Stimulated activated CD4-positive, alpha-beta T cell treated with anti-CD3 and anti-CD28 coated beads, Interleukin-1b, Interleukin-23, amount 100 ng/mL, for 1 hour (primary cell): ENCODE measurements at places on chromosomes 16 and 17.

DNA sequence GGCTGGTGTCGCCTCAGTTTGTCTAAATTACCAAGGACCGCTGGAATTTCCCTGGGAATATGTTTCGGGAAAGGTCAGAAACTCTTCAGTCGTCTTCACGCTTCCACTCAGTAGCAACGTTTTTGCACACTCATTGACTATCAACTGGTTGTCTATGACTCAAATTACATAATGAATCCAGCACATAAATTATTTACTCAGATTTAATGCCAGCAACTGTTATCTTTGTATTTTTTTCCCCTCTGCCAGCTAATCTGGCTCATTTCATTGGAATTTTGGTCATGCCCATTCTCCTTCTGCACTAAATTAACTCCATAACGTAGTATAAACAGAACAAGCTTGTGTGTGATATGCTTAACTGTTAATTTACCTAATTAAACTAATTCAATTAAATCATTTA lies 372.7 kb upstream of the ZFHX3 start:
- no peak for DNase-seq

DNA sequence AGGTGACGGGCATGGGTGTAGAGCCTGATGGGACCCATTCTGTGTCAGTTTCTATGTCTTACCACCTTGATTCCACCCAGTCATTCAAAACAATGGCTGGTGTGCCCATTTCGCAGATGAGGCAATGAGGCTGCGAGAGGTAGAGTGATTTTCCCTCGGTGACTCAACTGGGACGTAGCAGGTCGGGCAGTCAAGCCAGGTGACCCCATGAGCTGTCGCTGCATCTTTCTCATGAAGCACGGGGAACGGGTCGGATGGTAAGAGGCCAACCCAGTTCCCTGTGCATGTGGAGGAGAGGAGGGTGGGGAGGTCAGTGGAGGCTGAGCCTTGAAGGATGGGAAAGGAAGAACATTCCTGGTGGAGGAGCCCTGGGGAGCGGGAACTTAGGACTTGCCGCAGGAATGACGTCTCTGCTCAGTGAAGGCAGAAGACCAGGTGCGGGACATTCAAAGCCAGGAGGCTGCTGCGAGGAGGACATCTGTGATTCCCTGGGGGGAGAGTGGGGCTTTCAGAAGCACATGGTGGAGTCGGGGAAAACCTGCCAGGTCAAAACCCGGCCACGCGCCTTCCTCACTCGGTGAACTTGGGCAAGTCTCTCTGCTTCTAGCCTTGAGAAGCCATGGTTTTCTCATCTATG lies 1.1 kb downstream of the IL21R start:
- no peak for DNase-seq

- no peak for DNase-seq
Observed at GRCh38 chr16:85517154-85517553, 96.0 kb upstream of the GSE1 start.

DNA sequence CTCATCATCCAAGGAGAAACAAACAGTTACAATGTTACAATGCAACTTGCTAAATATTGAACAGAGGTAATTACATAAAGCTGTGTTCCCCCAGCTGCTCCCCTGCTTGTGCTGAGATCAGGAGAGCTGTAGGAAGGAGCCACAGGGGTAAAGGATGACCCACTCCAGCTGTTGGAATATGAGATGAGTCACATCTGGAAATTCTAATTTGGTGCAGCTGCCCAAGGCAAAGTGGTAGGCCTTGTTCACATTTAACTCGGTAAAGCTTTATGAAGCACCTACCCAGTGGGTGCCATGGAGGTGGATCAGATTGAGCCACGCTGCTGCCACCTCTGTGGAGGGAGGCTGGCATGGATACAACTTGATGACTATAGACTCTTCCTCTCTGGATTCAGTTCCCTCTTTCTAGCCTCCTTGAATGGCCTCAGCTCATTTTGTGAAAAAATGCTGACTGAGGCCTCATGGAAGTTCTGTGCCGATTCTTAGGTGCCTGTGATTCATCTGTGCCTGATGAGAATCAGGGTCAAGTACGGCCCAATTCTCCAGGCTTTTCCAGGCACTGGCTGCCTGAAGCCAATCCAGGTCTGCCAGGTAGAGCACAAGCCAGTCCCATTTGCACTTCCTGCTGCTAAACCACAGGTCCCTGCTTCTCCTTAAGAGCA lies 7.4 kb downstream of the ZNF689 start:
- no peak for DNase-seq

- no peak for DNase-seq
Observed at GRCh38 chr17:5788266-5788900, 204.1 kb upstream of the NLRP1 start.

GRCh38 chr16:27778926-27779570 lies 229.1 kb downstream of the KATNIP start:
- DNase-seq: no peak

DNA sequence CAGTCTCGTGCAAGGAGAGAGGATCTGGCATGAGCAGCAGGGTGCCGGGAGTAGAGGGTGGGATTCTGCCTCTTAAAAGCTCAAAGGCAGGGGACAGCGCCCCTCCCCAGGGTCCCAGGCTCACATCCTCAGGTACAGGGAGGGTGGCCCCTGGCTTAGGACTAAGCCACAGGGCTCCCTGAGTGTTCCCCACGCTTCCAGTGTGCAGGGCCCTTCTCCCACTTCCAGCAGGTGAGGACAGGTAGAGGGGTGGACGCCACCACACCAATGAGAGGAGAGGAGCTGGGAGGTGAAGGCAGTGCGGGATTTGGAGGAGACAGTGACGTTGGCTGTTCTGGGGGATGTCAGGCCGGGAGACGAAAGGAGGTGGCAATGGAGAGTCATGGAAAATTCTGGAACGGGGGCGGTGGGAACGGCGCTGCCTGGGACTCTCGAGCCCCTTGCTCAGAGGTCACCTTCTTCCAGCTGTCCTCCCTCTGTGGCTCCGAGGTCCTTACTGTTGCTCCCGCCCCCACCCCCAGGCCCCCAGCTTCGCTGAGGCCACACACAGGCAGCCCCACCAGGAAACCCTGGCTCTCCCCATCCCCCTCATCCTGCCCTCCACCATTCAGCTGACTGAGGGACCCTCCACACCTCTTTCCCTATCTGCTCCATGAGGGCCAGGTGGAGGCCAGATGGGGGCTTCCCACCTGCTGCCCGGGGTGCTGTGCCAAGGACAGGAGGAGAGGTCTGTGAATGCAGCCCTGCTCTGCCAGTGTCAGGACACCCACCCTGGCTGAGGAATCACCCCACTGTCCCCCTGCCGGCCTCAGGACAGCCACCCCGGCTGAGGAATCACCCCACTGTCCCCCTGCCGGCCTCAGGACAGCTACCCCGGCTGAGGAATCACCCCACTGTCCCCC lies 57.7 kb upstream of the ACSF3 start:
- DNase-seq: no peak

DNA sequence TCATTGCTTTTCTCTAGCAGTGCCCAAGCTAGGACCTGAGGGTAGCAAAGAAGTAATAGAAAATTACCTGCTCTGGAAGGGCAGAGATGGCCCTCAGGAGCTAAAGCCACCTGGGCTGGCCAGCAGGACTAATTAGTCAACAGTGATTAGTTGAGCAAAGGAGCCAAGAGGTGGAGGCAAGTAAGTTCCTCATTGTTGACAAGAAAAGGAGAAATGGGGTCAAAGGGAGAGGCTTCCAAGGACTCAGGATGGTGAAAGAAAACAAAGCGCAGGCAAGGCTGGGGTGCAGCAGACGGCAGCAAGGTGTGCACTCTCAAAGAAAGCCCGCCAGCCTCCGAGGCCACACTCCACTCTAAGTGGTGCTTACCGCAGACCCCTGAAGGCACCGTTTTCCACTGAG lies 44.6 kb downstream of the CMTM4 start:
- DNase-seq: no peak

DNA sequence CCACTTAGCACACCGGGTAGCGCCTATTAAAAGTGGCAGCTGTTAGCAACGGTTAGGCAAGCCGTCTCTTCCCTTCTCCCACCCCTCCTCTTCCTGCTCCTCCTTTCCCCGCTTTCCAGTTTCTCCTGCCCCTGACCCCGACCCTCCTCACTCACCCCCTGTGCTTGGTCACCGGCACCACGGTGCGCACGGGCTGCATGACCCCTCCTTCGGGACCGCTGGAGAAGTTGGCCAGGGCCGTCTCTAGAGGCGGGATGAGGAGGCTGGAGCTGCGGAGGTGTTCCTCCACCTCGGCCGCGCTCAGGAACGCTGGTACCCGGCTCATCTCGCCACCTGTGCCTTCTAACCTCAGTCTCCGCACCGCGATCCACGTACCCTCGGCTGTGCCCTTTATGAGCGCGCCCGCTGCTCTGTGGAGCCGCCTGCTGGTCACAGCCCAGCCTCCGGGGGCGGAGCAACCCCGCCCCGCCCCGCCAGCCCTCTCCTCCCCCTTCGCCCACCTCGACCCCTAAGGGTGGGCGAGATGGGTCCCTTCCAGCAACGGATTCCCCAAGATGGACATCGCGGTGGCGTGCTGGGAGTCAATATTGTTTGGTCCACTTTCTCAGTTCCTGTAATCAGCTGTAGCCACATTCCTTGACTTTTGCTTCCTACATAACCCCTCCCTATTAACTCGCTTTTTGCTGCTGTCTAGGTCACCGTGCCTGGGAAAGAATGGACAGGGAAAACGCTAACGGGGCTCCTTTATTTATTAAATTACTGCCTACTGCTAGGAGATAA lies at the start of gene CRYM:
Gene CRYM, minus strand, starts transcription at position 364 of the 780 bp plus-strand sequence. Its CDS starts 39 bp downstream, at position 325.
- DNase-seq: no peak

GRCh38 chr17:74858672-74859458 lies 820 bp downstream of the GRIN2C start:
- no peak for DNase-seq

DNA sequence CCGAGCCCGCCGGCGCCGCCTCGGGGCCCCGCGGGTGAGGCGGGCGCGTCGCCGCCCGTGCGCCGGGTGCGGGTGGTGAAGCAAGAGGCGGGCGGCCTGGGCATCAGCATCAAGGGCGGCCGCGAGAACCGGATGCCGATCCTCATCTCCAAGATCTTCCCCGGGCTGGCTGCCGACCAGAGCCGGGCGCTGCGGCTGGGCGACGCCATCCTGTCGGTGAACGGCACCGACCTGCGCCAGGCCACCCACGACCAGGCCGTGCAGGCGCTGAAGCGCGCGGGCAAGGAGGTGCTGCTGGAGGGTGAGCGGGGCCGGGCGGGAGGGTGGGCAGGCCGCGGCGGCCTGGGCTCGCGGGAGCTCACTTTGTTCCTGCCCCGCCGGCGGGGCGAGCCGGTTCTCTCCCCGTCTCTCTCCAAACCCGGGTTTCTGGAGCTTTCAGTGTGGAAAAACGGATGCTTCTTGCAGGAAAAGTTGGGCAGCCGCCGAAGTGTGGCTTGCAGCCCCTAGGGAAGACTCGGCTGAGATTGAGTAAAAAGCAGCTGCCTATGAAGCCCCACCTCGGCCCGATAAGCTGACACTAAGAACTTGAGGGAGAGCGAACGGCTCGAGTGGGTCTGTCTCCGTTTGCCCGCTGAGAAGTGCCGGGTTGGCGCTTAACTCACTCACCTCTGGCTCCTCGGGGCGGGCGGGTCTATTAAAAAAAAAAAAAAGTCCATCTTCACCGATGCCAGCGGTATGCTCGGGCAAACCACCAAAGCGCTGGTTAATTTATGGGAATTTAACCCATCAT lies 677 bp downstream of the SNTB2 start:
- DNase-seq: no peak

GRCh38 chr17:73027130-73027741 lies 65.3 kb downstream of the SLC39A11 start:
- no peak for DNase-seq

GRCh38 chr16:57192720-57193486 lies 6.8 kb downstream of the RSPRY1 start:
- DNase-seq: no peak

DNA sequence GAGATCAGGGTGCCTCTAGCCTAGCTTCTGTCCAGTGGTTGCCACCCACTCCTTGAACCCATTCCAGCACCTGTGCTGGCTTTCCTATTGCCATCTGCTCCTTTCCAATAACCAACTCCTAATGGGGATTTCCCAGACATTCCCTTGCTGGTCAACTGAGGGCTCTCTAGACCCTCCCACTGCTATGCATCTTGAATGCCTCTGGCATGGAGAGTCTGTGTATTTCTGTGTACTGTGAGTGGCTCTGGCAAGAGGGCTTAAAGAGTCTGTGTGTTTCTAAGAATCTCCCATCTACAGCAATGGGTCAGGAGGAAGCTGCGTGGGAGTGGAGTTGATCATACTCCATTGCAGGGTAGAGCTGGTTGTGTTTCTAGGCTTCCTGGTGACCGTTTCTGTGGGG lies 11.0 kb upstream of the EPN3 start:
- DNase-seq: no peak

DNA sequence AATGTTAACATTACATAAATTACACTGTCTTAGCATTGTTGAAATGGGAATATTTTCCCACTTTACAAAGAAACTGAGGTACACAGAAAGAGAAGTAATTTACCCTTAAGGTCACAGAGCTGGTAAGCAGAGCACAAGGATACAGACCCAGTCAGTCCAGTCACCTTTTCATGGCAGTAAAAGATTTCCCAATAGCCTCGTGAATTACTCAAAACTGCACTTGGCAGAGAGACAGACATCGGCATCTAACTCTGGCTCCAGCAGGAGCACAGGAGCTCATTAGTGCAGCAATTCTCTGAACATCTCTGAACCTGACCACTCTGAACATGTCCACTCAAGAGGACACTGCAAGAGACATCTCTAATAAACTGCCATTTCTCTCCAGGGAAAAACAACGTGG lies 3.1 kb downstream of the TEX2 start:
- no peak for DNase-seq

DNA sequence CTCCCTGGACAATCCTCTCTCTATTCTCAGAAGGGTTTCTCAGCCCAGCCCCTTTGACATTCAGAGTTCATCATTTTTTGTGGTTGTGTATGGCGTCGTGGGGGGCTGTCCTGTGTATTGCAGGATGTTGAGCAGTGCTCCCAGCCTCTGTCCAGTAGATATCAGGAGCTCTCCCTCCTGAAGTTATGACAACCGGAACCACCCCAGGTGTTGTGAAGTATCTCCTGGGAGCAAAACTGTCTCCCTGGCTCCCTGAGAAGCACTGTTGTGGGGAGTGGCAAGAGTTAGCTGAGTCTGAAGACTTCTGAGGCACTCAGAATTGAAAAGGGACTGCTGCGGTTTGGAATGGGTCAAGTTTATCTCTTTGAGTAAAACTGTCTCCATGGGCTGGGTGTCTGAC lies 55.9 kb upstream of the MGAT5B start:
- no peak for DNase-seq

GRCh38 chr17:7927596-7927995 lies 2.1 kb downstream of the KCNAB3 start:
- DNase-seq: no peak
